ENCODE measurements at places on chromosomes 2 and 18. TPM values are rescaled to one million over a fixed set of nuclear protein-coding genes. Genes with fewer than 3 reads are reported as not detected.

Gene MRO
- not detected for total RNA-seq

Gene SULT1C2
- 16.3 TPM for total RNA-seq

Gene CRACDL
- total RNA-seq, result 1.6 TPM

Gene NRBP1
- total RNA-seq, result 109 TPM

Gene GALR1
- 4.0 TPM for total RNA-seq

Gene SOWAHC
- total RNA-seq, result 12.1 TPM

Gene CAPN14
- 0.50 TPM for total RNA-seq

DNA sequence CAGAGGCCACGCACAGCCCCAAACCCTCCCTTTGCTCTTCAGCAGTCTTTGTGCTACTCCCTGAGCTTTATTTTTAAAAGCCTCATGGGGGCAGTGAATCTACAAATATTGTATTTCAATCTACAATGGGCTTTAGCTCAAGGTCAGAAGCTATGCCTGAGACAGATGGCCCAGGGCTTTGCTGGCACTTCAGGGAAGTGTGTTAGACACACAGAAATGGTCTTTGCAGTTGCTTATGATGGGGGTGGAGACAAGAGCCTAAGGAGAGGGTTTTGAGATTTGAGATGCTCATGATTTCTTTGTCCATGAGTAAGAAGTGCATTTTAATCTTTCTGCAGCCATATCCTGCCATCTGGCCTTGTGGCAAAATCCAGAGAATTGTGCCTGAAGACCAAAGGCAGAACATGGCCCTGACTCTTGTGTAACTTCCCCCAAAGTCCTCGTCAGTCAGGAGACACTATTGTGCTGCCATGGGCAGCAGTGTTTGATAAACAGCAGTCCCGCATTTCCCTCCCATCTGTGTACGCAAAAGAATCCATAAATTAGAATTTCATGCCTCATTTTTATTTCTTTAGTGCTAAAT lies 92.6 kb downstream of the VAPA start:
- no peak for DNase-seq

DNA sequence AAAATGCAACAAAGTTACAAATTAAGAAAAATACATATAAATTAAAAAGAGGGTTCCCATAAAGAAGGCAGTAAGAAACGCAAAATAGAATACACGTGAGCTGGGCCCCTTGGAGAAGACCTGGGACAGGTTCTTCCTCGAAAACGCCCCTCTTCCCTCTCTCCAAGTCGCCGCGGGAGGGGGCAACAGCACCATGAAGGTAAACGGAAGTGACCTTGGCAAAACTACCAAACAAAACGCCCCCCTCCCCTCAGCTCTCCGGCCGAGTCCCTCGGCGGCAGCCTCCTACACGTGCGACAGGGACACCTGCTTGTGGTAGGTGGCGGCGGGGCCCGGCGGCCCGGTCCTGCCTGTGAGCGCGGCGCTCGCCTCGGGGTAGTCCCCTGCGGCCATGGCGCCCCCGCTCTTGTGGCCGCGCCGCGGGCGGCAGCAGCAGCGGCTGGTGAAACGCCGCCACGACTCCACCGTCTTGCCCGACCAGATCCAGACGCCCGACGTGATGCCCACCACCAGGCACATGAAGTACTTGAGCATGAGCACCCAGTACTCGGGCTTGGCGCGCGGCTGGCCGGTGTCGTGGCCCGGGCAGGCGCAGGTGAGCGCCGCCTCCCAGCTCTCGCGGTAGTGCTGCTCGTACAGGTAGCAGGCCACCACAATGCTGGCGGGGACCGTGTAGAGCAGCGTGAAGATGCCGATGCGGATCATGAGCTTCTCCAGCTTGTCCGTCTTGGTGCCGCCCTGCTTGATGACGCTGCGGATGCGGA lies 2.8 kb downstream of the FZD5 start:
- peak; percentile 29 for DNase-seq

GRCh38 chr2:75587954-75588587 lies 27.3 kb upstream of the EVA1A start:
- no peak for DNase-seq

DNA sequence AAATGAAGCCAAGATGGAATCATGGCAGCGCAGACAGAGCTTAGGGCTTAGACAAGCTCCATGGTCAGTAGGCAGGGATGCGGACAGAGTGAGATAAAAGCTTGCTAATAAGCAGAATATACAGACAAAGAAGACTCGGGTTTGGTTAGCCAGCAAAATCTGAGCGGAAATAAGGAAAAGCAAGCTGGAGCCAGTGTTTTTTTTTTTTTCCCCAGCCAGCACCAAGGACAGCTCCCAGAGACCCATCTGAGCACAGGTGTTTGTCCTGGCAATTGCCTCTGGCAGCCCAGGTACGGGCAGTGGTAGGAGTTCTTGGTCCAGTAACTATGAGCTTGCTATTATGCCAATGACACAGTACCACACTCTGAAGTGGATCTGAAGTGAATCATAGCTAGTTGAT lies 187.6 kb downstream of the ADCYAP1 start:
- peak; percentile 22 for DNase-seq

DNA sequence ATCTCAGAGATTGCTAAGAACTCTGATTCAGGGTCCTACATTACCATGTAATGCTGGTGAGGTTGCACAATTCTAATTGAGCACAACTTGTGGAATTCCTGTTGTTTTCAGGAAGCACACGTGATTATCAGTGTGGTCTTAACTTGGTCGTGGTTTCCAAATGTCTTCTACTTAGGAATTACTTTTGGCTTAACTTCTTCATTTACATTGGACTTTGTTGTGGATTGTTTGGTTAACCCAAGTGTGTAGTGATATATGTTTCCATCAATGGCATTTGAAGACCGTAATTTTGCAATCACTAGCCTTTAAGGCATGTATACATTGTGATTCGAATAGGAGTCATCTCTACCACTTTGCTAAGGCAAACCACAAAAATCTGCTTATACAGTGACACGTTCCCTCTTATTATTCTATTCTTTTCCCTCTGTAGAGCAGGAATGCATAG lies 373.3 kb downstream of the IRS1 start:
- no peak for DNase-seq

DNA sequence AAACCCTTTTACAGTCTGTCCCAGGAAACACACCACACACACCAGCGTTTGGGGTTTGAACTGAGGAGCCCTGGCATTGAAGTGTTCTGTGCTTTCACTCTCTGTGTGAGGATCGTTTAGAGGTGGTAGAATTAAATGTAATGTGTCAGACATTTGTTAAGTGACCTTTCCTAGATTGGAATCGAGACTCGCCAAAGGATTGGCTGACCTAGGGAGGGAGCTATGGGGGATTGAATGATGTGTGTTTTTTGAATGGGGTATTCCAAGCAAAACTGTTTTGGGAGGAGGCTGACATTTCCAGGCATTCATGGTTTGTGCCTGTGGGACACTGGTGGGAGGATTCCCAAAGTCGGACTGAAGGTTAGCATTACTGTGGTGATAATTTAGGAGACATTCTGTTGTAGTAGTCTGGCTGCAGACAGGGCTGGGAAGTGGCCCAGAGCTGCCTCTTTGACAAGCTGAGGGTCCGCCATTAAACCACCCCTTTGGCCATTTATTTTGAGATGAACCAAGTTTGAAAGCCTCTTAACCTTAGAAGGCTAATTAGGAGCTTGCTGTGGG lies 1.7 kb downstream of the MYO1B start:
- no peak for DNase-seq

DNA sequence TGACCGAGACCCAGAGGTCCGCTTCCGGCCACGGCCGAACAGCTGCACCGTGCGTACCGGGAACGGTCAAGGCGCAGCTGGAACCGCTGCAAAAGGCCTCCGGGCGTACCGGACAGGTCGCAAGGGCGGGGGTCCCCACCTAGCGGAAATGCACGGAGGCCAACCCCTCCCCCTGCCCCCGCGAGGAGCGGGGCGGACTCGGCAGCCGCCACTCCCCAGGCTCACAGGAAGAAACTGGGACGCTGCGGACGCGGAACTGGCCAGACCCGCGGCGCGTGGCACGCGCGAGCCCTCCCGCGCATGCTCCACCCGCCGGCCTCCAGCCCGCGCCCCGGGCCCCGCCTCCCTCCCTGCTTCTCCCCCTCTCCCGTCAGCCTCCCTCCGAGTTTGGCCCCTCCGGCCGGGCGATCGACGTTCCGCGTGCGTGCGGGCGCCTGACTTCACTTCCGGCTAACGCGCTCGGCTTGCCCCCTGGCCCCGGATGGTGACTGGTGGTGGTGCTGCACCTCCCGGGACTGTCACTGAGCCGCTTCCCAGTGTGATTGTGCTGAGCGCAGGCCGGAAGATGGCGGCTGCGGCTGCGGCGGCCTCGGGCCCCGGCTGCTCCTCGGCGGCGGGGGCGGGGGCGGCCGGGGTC lies at the start of gene BIRC6:
TSS of gene BIRC6 (plus strand) at position 343 of the 637 bp plus-strand sequence. CDS start at position 482, 139 bp downstream.
- peak; percentile 97 for DNase-seq

DNA sequence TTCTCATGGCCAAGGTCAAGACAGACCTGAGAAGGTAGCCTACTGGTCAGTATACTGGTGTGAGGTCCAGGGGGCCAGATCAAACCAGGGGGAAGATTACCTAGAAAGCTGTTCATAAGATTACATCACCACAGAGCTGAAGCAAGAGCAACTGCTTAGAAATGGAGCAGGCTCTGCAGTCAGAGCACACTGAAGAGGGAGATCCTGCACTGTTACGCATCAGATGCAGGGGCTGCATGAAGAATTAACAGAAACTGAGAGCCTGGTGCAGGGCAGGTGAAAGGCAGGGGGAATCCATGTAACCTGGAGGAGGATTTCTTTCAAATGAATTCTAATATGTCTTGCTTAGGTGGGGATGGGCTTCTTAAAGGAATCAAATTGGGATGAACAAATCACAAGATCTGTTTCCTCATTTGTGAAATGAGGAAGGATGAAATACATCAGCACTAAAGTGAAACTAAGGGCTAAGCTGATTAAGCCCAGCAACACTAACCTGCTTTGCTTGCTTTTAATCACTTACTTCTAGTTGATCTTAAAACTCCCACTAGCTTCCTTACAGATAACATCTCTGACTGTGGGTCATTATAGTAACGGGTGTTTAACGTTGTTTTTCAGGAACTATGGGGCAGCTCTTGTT lies 74.3 kb upstream of the ADAM23 start:
- DNase-seq, result no peak

DNA sequence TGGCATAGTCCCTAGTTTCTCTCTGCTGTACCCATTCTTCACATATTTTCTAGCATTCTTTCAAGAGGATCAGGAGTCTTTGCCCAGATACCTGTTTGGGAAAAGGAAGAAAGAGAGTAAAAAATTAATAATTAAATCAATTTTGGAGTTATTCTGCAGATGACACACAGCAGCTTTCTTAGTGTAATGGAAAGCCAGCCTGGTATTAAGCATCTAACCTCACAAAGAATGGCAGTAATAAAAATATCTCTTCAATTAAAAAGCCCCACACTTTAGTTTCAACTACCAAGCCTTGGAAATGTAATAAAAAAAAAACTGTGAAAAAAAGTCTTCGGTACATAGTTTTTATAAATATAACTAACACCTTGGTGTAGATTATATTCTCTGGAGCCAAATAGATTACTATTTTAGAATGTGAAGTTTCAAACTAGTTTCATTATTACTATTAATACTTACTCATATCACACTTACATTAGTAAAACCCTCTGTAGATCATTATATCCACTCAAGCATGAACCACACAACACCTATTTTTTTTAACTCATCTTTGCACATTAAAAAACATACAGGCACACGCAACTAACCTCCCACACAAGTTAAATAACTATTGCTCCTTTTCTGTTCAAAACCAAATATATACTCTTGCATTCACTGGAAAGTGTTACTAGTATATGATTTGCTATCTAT lies 90.9 kb downstream of the GPD2 start:
- DNase-seq, result no peak

GRCh38 chr2:3650140-3650920 lies 7.7 kb upstream of the ALLC start:
- DNase-seq, result no peak

All from progenitor cell of endocrine pancreas (in vitro differentiated cells).